ENCODE measurements at places on chromosomes 7 and 10.

DNA sequence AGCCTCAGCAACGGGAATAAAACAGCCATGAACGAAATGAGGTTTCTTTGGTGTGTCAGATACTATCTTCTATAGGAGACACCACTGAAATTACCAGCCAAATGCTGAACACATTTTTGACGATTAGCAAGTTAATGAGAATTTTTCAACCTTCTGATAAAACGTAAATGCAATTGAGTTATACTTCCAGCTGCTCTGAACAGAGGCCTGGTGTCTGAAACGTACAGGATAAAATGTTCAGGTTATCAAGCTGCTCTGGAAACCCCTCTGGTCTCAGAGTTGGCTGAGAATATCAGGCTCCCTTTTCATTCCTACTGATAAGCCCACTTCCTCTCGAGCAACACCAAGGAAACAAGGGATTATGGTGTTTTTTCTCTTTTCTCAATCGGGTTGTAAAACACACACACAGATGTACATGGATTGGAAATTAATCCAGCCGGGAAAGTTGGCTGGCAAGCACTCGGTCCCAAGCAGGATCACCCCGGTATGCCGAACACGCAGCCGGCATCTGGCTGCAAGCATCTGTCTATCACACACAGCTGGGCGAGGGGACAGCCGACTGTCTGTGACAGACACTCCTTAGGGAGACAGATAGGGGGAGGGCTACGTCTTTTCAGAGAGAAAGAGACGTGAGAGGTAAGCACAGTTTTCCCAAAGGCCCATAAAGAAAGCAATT lies 171.8 kb downstream of the PRKAG2 start:
- no peak for DNase-seq

DNA sequence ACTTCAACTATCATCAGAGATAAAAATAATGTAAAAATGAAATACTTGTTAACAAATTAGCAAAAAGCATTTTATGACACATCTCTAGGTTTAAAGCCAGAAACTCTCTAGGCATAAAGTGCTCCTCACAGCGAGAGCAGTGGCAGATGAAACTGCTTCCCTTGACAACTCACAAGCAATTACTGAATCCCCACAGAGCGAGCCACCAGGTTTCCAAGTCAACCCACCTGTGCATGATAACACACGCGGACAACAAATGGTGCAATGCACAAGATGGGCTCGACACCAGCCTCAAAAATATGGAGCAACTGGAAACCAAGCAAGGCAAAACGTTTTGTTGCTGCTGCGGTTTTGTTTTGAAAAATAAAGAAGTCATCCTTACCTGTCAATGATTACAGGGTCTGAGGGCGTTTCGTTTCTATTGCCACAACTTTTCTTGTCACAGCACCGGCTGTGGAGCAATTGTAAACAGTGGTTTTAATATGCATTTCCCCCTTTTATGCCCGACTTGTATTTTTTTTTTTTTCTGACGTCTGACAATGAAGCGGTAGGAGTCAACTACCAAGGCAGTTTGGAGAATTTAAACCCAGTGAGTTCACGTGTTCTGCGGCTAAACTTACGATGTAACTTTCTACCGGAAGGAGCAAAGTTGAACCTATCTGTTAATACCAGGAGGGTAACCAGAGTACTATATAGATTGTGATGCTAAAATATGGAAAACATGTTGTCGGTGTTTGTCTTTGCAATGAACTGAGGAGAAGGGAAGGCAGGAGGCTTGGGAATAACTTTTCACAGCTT lies 7.0 kb downstream of the EBF3 start:
- no peak for DNase-seq

DNA sequence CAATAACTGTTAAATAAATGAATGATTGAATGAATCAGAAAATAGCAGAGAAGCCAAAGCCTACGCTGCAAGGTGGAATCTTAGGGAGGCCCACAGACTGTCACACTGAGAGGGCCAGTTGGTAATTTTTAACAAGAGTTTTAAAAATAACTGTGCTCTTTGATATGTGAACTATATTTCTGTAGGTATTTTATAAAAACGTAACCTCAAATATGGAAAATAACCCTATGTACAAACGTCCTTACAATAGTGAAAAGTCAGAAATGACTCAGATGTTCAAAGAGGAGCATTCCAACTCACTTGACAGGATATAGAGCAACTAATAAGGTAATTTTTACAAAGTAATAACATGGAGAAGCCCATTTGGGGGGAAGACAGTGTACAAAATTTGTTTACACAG lies 18.9 kb upstream of the TMEM273 start:
- DNase-seq = no peak

DNA sequence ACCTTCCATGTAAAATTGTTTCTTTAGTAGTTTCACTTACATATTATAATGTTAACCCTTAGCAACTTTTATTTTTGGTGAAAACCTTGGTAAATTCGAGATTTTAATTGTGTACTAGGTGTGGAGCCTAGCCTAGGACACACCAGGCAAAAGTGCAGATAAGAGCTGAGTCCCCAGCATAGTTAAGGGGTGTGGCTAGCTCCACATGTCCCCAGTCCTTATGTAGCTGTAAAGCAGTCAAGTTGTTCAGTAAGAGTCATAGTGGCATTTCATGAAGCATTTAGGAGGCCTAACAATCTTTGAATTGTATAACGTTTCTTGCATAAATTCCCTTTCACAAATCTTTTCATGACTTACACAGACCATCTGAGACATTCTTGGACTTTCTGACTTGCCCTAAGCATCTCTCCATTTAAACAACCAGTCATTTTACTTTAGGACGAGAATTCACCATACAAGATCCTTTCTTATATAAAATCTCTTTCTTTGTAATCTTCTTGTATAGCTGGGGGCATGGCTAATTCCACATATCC lies 53.8 kb upstream of the INHBA start:
- no peak for DNase-seq

GRCh38 chr7:72077786-72078185 lies 334.4 kb downstream of the CALN1 start:
- no peak for DNase-seq

DNA sequence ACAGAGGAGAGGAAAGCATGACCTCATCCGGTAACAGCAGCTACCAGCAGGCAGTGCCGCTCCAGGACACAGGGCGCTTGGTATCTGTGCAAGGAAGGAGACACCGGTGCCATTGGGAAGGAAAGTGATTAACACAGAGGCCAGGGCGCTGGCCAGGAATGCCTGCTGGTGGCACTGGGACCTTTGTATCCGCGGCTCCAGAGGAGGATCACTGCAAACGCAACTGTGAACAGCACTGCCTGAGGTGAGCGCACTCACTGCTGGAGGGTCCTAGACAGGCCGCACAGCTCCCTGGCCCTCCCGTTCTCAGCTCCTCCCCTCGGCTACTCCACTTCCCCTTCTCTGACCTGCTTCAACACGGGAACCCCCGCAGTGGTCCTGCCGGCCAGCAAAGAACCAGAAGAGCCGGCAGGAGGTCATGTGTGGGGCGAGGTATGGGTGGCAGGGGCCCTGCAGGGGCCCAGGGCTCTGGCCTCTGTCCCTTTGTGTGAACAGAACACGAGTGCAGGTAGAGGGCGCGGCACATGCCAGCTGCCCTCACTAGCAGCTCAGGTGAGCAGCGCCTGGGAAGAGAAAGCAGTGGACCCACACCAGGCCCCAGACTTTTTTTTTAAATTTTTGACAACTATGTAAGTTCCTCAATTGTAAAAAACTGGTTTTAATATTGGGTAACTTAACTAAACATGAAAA lies 107.6 kb downstream of the VIPR2 start:
- no peak for DNase-seq

DNA sequence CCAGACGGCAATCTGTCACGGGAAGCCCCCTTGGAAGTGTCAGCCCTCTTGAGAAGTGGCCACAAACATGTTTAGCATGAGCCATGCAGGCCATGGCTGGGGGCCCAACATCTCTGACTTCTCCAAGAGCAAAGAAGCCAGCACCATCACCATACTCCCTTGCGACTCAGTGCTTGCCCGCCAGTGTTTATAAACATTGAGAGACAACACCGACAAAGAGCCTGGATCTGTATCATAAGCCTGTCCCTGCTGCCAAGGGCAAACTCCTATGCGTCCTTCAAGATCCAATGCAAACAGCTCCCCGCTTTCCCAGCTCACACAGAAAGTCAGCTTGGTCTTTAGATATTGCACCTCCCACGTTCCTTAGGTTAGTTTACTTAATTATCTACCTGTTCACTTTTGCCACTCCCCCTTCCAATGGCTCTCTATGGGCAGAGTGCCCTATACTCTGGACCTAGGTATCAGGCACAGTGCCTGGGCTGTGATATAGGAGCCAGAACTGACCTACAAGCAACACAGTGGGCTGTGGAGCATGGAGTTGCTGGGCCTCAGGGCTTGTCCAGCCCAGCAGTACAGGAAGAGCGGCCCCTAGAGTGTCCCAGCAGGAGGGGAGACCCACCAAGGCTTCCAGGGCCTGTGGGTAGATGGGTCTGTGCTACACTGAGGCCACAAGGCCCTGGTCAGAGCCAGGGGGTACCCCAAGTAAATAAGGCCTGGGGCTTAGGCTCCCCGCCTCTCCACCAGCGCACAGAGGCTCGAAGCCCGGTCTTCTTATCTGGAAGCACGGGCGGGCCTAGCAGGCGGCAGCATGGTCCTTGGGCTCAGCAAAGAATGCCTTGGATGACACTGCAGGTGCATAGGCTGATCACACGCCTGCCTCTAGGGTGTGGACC lies 37.7 kb downstream of the CAMK2B start:
- DNase-seq = no peak

DNA sequence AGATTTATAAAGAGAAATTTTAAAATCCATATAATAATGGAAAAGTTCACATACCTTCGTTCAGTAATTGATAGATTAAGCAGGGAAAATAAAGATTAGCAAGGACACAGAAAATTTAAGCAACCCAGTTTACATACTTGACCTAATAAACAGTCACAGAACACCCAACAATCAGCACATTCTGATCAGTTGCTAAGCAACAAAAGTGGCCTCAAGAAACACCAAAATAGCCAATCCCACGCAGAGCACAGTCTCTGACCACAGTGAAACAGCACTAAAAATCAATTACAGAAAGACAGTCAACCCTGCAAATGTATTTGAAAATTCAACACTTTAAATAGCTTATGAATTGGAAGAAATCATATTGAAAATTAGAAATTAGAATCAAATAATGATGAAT lies 39.3 kb upstream of the DRGX start:
- no peak for DNase-seq

GRCh38 chr10:75972491-75973276 lies 541.3 kb downstream of the LRMDA start:
- no peak for DNase-seq

- no peak for DNase-seq
Measured at GRCh38 chr7:41252957-41253356, 449.9 kb downstream of the INHBA start.

DNA sequence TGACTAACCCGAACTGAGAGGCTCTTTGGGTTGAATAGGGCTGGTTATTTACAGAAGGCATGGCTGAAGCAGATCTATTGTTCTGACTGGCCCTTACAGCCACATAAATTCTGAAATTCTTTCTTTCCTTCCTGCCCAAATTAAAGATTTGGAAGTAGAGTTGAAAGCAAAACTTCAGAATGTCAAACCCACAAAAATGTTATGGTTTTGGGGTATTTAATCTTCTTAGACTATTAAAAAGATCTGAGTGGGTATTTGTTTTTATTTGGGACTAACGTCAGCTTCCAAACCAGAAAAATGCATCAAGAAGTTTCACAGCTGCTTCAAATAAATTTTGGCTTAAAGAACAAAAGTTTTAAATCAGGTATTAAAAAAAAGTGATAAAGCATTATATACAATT lies 124.5 kb downstream of the AHR start:
- DNase-seq = no peak

- no peak for DNase-seq
Measured at GRCh38 chr10:120505866-120506265, 48.8 kb downstream of the PLPP4 start.
